AG08395 (cell line): ENCODE measurements at places on chromosomes 13 and 19.

- DNase-seq = peak; percentile 72
Measured at GRCh38 chr13:106291006-106291405, 244.5 kb downstream of the EFNB2 start.

GRCh38 chr13:106241974-106242953, 293.2 kb downstream of the EFNB2 start:
- peak; percentile 6 for DNase-seq

- peak; percentile 71 for DNase-seq
Measured at GRCh38 chr19:3986260-3987041, 1.2 kb upstream of the EEF2 start.

GRCh38 chr19:43316591-43317319, 36.7 kb upstream of the CD177 start:
- DNase-seq = peak; percentile 50

GRCh38 chr13:44537248-44537647, 38.9 kb downstream of the TSC22D1 start:
- no peak for DNase-seq

DNA sequence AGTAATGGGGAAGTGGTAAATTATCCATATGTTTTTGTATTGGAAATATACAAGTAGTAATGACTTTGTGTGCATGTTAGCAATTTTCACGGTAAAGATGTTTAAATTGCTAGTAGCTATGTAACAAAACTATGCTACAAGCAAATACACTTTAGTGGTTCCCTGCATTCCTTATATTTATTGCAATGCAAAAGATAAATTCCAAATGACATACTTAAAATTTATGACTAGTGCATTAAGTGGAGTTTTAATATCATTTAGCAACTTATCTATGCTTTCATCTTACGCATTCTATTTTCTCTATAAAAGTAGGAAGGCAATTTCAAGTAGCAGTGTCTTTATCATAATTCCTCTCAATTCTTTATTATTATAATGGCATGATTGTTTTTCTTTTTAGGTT, 482.8 kb downstream of the SLITRK5 start:
- DNase-seq = no peak

- no peak for DNase-seq
Measured at GRCh38 chr13:113186061-113186900, 22.2 kb downstream of the PCID2 start.

- DNase-seq = no peak
Measured at GRCh38 chr19:29411113-29411581, 114.6 kb upstream of the VSTM2B start.

DNA sequence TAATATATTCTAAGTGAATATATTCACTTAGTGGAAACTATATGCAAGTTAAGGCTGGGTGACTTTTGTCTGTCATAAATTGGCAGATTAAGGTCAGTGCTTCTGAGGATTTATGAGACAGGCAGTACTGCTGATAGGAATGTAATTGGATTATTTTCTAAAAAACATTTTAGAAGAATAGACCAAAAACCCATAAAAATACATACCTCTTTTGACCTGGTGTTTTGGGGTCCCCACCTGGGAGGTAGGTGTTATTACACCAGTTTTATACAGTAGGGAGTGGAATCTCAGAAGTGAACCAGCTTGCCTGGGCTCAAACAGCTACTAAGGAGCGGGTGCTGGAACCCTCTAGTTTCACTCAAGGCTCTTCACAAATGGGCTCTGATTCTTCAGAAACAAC, 25.3 kb downstream of the COG3 start:
- DNase-seq = no peak

DNA sequence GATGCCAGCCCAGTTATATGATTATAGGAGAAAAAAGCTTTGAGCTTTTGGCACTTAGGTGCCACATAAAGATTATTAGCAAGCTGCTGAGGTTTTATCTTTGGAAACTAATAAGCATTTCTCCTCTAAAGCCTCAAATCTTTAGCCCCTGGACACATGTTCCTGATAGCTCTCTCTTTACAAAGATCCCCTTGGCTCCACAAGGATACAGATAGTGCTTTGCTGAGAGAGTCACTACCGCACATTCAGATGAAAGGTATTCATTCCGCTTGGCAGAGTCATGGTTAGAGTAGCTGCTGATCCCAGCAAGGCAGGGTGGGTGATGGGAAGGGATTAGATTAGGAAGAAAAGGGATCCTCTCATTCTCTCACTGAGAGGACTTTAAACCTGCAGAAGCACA, 28.2 kb upstream of the PSG7 start:
- DNase-seq = peak; percentile 57

- DNase-seq = no peak
Measured at GRCh38 chr13:98147521-98147920, 4.6 kb downstream of the FARP1 start.

DNA sequence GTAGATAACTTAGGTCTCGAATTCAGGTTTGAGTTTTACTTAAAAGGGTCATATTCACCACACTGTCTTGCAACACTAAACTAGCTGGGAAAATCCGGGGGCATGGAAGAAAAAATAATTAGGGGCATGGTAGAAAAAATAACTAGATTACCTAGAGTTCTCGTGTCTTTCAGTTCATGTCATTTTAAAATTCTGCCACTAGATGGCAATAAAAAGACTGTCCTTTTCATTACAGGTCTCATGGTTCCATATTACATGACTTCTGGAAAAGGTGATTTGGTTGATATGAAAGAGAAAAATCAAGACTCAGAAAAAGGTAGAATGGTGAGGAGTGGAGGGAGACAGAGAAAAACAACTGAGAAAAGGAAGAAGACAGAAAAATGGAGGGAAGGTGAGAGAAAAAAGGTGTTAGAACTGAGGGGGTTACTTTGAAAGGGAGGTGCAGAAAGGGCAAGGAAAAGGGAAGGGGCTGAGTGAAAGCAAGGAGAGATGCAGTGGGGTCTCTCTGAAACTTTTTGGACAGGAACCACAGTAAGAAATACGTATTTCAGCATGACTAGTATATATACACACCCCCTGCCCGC, 299.0 kb downstream of the KLF12 start:
- DNase-seq = peak; percentile 50

DNA sequence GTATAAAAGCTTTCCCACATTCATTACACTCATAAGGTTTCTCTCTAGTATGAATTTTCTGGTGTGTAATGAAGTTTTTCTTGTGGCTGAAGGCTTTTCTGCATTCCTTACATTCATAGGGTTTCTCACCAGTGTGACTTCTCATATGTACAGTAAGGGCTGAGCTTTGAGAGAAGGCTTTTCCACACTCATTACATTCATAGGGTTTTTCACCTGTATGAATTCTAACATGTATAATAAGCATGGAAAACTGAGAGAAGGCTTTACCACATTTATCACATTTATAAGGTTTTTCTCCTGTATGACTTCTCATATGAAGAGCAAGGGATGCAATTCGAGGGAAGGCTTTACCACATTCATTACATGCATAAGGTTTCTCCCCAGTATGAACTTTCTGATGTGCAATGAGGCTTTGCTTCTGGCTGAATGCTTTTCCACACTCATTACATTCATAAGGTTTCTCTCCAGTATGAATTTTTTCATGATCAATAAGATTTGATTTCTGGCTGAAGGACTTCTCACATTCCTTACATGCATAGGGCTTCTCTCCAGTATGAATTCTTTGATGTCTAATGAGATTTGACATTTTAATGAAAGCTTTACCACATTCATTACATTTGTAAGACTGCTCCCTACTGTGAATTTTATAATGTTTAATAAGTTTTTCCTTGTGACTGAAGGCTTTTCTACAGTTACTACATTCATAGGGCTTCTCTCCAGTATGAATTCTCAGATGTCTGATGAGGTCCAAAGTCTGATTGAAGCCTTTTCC, 42.6 kb downstream of the ZNF527 start:
- no peak for DNase-seq

GRCh38 chr13:32056316-32056715, 24.7 kb downstream of the FRY start:
- DNase-seq = no peak

GRCh38 chr19:6521718-6522646, 8.8 kb upstream of the TNFSF9 start:
- no peak for DNase-seq

DNA sequence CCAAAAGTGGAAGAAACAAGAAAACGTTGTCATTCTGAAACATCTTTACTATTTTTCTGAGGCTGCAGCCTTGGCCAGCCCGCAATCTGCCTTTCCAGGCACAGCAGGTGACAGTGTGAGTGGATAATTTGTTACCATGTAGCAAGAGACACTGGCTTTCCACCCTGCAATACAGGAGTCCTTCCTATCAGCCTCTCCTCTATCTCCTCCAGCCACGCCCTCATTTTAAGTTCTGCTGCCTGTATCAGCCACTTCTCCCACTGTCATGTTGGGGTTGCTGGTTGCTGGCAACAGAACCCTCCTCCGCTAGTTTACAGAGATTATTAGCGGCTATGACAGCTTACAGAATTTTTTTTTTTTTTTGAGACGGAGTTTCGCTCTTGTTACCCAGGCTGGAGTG, 7.7 kb upstream of the LGALS7 start:
- DNase-seq = no peak

GRCh38 chr13:109370496-109370895, 415.9 kb downstream of the IRS2 start:
- no peak for DNase-seq

GRCh38 chr13:110471156-110471832, 90.2 kb downstream of the RAB20 start:
- no peak for DNase-seq

DNA sequence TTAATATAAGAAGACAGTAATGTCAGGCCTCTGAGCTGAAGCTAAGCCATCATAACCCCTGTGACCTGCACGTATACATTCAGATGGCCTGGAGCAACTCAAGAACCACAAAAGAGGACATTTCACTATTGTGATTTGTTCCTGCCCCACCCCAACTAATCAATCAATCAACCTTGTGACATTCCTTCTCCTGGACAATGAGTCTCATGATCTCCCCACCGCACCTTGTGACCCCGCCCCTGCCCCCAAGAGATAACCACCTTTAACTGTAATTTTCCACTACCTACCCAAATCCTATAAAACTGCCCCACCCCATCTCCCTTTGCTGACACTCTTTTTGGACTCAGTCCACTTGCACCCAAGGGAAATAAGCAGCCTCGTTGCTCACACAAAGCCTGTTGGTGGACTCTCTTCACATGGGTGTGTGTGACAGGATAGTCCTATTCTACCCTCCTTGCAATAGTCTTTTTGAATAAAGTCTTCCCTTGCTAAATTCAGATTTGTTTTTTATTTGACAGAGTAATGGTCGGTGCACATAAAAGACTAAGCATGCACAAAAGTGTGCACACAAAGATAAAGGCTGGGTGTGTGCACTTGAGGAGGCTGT, 14.0 kb downstream of the CD70 start:
- no peak for DNase-seq

GRCh38 chr19:35248310-35249145, at the start of gene LSR:
LSR (plus strand) TSS chr19:35249002; CDS start chr19:35249023, 21 bp downstream.
- no peak for DNase-seq

DNA sequence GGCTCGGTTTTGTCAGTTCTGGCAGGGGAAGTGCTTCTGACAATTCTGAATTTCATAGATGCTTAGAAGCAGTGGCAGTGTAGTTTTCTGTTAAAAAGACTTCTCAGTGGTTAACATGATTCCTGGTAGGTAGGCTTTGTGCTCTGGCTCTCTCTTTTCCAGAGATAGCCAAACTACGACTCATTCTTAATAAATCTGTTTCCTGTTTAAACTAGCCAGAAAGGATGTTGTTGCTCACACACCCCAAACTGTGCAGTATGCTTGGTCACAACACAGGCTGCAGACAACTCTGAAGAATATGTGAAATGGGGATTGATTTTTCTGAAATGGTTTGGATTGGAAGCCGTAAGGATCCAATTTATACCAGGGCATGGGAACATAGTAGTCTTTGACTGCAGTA, 711.5 kb downstream of the PCDH17 start:
- no peak for DNase-seq

GRCh38 chr13:109862627-109863026, 76.2 kb upstream of the IRS2 start:
- no peak for DNase-seq

DNA sequence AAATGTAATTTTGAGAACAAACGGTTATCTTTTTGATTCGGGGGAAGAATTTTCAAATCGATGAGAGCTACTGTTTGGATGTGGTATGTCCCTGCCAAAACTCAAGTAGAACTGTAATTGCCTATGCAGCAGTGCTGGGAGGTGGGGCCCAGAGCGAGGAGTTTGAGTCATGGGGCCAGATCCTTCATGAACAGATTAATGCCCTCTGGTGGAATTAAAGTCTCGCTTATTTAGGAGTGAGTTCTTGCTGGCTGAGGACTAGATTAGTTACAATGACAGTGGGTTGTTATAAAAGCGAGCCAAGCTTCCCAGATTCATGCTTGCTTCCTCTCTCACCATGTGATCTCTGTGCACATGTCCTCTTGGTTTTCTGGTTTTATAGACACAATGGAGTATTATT, 11.8 kb upstream of the PRR20A start:
- no peak for DNase-seq

DNA sequence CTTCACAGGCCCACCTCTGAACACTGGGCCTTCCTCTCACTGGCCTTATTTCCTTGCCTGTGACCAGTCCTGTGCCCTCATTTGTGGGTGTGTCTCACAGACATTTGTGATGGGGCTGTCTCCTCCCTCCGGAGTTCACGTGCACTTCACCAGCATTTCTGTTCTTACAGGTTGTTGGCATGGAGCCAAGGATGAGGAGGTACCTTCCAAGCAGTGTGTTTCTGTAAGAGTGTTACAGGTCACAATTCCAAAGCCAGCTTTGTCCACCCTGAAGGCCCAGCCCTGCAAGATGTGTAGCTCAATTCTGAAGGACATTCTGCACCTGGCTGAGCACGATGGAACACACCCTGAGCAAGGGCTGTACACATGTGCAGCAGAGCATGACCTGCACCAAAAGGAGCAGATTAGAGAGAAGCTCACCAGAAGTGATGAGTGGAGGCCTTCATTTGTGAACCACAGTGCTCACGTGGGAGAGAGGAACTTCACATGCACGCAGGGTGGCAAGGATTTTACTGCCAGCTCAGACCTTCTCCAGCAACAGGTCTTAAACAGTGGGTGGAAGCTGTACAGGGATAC, 8.1 kb downstream of the ZNF749 start:
- no peak for DNase-seq
